ENCODE measurements at places on chromosomes 1 and 21. TPM values are rescaled to one million over a fixed set of nuclear protein-coding genes. Genes with fewer than 3 reads are reported as not detected.

Gene OR2G2
- not detected for polyA plus RNA-seq

Gene LIN28A
- polyA plus RNA-seq, result not detected

Gene SLC44A3
- polyA plus RNA-seq, result not detected

Gene ARHGEF16
- not detected for polyA plus RNA-seq

Gene CENPF
- 0.29 TPM for polyA plus RNA-seq

Gene RPE65
- not detected for polyA plus RNA-seq

Gene SLFNL1
- polyA plus RNA-seq, result 0.20 TPM

Gene KIF26B
- polyA plus RNA-seq, result 0.29 TPM

Gene C1orf115
- 13.7 TPM for polyA plus RNA-seq

Gene LRRC8C
- polyA plus RNA-seq, result 2.9 TPM

Gene CTSS
- polyA plus RNA-seq, result 478 TPM

Gene CLDN17
- not detected for polyA plus RNA-seq

Gene FCGR2B
- 235 TPM for polyA plus RNA-seq

Gene CD1E
- not detected for polyA plus RNA-seq

Gene ANGPTL1
- polyA plus RNA-seq, result 0.58 TPM

Gene FAM72D
- not detected for polyA plus RNA-seq

Gene AMPD1
- polyA plus RNA-seq, result 0.21 TPM

Gene UMODL1
- polyA plus RNA-seq, result 0.05 TPM

Gene ALPL
- 1.4 TPM for polyA plus RNA-seq

Gene ARTN
- not detected for polyA plus RNA-seq

Gene DCST1
- not detected for polyA plus RNA-seq

Gene FCAMR
- polyA plus RNA-seq, result not detected

Gene CLEC20A
- polyA plus RNA-seq, result 1.8 TPM

Gene EPS8L3
- not detected for polyA plus RNA-seq
